ENCODE measurements at places on chromosomes 7 and 10. TPM values are rescaled to one million over a fixed set of nuclear protein-coding genes. Genes with fewer than 3 reads are reported as not detected.

The PRPS1L1 gene
- polyA plus RNA-seq: not detected

The SPDYE11 gene
- polyA plus RNA-seq: not detected

The TMEM270 gene
- not detected for polyA plus RNA-seq

The NEUROD6 gene
- polyA plus RNA-seq: not detected

The DPYSL4 gene
- polyA plus RNA-seq: not detected

The PHYH gene
- 7.3 TPM for polyA plus RNA-seq

The FAM180A gene
- polyA plus RNA-seq: not detected

The ZNF775 gene
- polyA plus RNA-seq: 7.3 TPM

The MLLT10 gene
- 6.2 TPM for polyA plus RNA-seq

The MRC1 gene
- polyA plus RNA-seq: not detected

The CTTNBP2 gene
- not detected for polyA plus RNA-seq

The TAS2R4 gene
- polyA plus RNA-seq: 0.10 TPM

The STRIP2 gene
- not detected for polyA plus RNA-seq
